ENCODE measurements at places on chromosomes 11 and 22. TPM values are rescaled to one million over a fixed set of nuclear protein-coding genes. Genes with fewer than 3 reads are reported as not detected.

The RPLP2 gene
- total RNA-seq: 2,308 TPM

The OR11H1 gene
- not detected for total RNA-seq

The PTPRCAP gene
- total RNA-seq: 0.34 TPM

The TSGA10IP gene
- total RNA-seq: not detected

The SCT gene
- not detected for total RNA-seq

The TRPM5 gene
- not detected for total RNA-seq

Data from A549 treated with CpdA at 1 μM for 4 hours (cell line).